ENCODE measurements at places on chromosomes 11 and 22.

GRCh38 chr22:20884454-20884853 lies 25.6 kb downstream of the SNAP29 start:
- no peak for DNase-seq

GRCh38 chr11:127825183-127825582 lies 762.2 kb downstream of the ETS1 start:
- DNase-seq, result no peak

- DNase-seq, result no peak
Measured at GRCh38 chr22:33952776-33953175, 32.5 kb upstream of the LARGE1 start.

DNA sequence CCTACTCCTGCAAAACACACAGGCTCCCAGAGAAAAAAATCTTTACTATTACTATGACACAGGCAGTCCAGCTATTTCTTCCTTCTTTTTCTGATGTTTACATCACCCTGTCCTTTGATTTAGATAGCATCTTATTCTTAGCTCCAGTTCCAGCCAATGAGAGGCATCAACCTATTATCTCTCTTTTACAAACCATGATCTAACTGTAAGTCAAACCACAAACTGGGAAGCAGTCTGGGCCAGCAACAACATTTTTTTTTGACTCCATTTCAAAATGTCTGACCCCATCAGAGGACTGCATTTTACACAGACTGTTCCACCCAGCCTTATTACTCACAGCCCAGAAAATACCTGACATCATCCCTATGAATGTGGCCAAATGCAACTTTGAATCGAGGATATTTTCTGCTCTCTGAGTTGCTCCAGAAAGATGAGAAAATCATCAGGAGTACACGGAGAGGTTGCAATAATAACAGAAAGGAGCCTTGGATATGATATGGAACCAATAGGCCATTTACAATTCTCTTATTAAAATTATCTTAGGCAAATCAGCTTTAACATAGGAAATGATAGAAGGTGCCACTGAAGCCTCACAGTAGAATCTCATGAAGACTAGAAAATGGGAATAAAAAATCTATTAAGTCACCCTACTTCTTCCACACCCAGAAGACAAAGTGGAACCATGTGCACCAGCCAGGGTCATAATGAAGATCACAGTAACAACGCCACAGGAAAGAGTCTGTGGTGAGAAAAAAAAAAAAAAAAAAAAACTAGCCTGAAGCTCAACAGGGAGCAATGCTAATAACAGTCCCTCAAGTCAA lies 21.2 kb downstream of the TBRG1 start:
- DNase-seq, result peak; percentile 98

DNA sequence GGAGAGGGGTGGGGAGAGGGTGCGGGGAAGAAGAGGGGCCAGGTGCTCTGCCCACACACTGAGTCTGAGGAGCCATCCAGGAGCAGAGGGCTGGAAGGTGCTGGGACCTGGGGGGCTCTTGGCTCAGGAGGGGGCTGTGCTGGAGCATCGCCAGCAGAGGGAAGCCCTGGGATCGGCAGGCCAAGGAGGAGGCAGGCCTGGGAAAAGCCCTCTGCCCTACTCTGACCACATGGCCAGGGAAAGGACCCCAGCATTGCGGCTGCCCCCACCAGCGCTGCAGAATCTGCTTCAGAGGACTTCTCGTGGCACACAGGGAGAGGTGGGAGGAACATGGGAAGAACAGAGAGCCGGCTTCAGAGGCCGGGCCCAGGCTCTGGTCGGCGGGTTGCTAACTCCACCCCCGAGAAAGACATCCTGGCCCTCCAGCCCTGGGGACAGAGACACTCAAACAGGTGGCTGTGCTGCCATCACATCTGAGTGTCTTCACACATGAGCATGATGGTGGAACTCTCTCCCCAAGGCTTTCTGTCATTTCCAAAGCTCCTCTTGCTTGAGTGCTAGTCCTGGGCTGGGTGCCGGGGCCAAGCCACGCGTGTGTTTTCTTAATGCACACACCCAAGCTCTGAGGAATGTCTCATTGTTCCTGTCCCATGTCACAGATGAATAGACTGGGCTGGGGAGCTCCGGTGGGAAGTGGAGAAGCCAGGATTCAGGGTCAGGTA lies 1378.0 kb downstream of the BRD1 start:
- DNase-seq, result no peak

- peak; percentile 44 for DNase-seq
Measured at GRCh38 chr11:70323806-70324205, 53.3 kb downstream of the PPFIA1 start.

DNA sequence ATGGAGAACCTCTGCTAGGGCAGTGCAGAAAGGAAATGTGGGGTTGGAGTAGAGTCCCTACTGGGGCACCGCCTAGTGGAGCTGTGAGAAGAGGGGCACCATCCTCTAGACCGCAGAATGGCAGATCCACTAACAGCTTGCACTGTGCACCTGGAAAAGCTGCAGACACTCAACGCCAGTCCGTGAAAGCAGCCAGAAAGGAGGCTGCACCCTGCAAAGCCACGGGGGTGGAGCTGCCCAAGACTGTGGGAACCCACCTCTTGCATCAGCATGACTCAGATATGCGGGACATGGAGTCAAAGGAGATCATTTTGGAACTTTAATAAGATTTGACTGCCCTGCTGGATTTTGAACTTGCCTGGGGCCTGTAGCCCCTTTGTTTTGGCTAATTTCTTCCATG lies 8.7 kb downstream of the TSKU start:
- peak; percentile 89 for DNase-seq

- peak; percentile 5 for DNase-seq
Measured at GRCh38 chr11:121426476-121427399, 25.4 kb upstream of the SORL1 start.

DNA sequence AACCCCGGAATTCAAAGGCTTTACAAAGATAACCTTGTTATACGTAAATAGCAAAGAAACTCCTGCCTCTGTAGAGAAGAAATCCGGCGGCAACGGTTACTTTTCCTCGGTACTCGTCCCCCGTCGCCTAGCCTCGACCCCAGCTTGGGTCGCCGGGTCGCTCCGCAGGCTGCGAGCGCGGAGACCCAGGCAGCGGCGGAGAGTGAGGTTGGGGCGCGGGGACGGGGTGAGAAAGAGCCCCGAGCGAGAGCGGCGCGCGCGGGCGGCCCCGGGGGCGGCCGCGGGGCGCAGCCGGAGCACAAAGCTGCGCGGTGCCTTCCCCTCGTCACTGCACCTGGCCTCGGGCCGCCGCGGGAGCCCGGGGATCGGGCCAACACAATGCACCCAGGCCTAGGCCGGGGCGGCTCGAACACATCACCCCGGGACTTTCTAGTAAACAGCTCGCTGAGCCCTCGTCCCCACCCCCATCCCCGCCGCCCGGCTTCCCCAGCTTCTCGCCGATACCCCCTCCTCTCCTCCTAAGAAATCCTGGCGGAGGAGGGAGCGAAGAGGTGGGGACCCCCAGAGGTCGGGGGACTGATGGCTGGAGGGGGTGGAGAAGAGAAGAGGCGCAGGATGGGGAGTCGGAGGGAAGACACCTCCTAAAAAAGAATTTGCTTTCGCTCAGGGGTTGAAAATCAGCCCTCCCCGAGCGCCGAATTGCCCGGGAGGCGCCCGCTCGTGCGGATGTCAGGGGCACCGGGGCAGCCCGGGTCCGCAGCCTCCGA lies 845 bp downstream of the MPPED2 start:
- no peak for DNase-seq

DNA sequence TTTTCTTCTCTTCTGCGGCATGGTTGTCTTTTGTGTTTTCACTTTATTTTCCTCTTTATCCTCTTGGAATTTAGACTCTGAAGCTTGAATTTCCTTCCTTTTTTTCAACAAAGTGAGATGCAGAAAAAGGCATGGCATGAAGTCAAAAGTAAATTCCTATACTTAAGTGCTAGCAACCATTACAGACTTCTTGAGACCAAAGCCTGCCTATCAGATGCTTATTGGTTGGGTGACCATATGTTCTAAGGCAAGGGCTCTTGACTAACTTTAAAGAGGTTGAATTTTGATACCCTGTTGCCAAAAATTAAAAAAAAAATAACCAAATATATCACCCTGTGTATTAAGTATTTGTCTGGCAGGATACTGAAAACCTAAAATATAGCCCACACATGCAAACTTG lies 237.4 kb downstream of the TMEM135 start:
- no peak for DNase-seq

DNA sequence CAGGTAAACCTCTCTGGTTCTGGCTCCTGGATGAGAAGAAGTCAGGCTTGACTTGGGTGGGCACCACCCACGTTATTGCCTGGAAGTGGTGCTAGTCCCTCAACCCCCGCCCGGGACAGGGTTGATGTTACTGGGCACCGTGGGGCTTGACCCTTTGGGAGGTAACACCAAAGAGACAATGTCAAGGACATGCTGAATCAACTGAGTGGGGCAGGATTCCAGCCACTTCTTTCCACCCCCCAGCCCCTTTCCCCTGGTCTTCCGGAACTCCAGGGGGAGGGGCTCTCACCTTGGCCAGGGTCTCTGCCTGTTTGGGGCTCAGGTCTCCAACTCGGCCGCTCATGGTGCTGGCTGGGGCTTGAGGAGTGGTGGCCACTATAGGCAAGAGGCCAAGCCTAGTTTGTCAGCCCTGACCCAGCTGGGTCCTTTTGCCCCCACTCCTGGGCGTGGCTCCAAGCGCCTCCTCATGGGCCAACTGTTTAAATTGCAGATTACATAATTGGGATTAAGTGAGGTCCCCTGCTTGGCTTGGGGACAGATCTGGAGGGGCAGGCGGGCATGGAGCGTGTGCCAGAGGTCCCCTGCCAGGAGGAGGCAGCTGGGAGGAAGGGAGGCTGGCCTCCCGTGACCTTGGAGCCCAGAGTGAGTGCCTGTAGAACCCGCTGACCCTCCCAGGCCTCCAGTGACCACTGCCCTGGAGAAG lies at the start of gene SEC14L3:
TSS of gene SEC14L3 (minus strand) at position 402 of the 703 bp plus-strand sequence. CDS start at position 343, 59 bp downstream.
- no peak for DNase-seq

- DNase-seq, result no peak
Measured at GRCh38 chr11:128187377-128187776, 400.0 kb downstream of the ETS1 start.
